H1 (cell line): ENCODE measurements at places on chromosomes 3 and 15. TPM values are rescaled to one million over a fixed set of nuclear protein-coding genes. Genes with fewer than 3 reads are reported as not detected.

DNA sequence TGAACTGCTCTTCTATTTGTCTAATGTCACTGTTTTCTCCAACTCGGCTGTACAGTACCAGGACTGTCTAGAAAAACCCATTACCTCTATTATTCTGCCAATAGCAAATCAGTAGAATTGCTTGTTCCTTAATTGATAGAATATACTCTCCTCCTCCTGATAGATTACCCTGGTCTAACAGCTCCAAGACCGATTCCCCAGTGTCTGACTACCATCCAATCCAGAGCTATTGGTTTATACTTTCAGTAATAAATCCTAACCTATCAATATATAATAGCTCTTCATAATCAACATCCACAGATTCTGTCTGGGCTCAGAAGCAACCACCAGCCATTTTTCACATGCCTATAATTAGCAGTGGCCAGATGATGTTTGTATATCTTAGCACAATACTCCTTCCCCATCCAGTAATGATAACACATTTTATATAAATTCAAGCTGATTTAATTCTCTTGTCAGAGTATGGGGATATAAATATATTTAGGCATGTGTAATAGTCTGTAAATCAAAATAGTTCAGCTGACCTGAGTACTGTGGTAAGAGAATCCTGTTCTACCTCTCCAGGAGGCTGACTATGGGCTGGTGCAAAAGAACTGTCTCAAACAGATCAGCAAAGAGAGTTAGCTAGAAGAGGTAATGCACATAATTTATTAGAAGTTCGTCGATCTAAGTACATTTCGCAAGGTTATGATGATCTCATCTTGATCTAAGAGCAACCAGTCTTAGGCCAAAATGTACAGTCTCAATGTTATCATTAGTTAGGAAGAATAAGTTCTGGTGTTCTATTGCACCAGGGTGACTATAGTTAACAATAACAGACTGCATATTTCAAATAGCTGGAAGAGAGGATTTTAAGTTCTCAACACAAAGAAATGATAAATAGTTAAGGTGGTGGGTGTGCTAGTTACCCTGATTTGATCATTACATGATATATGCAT lies 193.4 kb downstream of the SHOX2 start:
- DNase-seq, result no peak

Gene SLCO2A1
- total RNA-seq, result 1.1 TPM in 2 replicates

DNA sequence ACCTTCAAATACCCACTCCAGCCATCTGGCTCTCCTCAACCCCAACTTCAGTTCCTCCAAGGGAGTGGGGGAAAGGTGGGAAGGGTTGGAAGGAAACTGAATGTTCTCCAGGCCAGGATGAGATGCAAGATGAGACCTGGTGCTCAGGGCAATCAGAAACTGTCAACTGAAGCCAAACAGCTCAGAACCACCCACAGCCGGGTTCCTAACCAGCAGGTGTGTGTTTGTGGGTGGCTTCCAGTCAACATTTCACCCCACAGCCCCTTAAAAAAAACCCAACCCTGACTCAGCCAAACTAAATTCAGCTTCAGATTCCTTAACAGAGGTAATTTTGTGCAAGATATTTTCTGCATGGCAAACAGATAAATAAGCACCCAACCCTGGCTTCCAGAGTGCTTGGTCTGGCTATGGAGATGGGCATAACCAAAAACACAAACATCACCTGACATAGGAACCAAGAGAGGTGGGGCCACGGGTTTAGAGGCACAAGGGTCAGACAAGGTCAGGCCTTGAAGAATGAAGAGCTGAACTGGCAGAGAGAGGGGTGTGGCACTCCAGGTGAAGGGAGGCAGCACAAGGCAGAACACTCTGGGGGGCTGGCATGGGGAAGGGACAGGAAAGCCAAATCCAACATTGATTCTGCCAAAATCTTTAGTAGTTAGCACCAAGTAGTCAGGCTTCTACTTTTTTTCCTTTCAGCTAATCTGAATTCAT lies 34.7 kb downstream of the ZNF445 start:
- DNase-seq, result no peak

- DNase-seq, result no peak
These were observed 425.2 kb downstream of the SQOR start for GRCh38 chr15:46059921-46060594.

DNA sequence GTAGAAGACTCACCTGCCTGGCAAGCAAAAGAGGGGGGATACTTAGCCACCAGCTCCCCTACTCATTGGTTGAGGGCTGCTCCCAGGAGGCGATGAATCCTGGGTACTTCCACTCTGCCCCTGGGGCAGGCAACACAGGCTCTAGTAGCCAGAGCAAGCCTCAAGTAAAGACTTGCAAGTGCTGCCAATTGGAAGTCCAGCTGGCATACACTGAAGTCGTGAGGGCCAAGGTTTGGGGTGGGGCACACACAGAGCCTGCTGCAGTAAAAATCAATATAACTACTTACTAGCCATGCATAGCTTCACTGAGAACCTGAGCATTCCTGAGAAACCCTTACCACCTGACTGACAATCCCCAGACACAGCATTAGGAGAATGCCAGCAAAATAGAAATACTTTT lies 123.0 kb upstream of the EIF1B start:
- no peak for DNase-seq

Gene GOLGA8H
- 0.71 and 1.4 TPM in 2 replicates for total RNA-seq

DNA sequence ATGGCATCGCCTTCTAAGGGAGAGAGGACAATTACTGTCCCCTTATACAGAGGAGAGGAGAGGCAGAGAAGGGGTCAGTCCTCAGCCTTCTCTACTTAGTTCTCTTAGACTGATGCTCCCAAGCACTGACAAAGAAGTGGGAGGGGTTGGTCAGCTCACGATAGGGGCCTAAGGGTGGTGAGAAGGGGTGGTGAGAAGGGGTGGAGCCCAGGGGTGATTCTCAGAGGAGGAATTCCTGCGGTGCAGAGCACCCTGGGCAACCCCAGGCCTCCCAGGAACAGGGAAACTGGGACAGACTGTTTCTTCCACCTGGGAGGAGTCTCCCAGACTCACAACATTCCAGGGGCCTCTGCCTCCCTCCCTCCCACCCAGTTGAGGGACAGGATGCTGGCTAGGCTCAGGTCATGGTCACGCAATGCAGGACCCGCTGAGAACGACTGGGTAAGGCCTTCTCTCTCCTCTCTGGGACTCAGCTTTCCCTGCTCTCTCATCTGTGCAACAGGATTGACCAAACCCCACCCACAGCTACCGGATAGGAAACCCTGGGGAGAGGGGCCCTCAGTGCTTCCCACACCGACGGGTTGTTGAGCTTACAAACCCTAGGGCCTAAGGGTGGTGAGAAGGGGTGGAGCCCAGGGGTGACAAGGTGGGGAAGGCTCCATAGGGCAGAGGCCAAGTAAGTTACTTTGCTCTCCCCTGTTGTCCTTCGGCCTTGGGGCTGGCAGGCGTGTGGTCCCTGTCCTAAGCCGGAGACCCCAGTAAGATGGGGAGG lies 1.5 kb downstream of the TPRA1 start:
- no peak for DNase-seq

Gene PRKCD
- 22.2 and 22.6 TPM in 2 replicates for total RNA-seq

DNA sequence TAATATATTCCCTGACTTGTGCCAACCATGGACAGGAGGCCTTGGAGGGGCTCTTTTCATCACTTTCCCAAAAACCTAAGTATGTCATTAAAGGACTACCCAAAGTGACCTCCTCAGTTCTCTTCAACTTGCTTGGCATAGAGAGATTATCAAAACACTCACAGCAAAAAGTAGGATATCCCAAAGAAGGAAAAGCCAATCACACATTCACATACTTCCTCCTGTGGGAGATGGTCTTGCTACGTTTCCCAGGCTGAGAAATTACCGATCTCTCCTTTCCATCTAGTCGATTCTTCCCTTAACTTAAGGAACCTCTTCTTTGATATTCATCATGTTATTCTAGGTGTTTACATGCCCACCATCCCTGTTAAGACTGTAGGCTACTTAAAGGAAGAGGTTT lies 9.1 kb downstream of the DPPA4 start:
- no peak for DNase-seq

DNA sequence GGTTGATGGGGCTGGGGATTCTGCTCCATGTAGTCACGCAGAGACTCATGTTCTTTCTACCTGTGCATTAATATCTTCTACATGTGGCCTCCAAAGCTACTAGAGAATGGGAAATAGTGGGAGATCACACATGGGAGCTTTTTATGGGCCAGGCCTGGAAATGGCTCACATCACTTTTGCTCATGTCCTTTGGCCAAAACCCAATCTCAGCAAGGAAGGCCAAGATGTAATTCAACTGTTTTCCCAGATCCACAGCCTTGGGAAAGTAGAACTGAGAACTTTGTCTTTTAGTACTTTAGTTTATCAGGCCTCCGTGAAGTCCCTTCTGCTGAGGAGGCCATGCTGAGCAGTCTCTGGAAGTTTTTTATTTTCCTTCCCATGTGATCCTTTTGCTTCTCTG lies 73.2 kb upstream of the SLC4A7 start:
- no peak for DNase-seq

DNA sequence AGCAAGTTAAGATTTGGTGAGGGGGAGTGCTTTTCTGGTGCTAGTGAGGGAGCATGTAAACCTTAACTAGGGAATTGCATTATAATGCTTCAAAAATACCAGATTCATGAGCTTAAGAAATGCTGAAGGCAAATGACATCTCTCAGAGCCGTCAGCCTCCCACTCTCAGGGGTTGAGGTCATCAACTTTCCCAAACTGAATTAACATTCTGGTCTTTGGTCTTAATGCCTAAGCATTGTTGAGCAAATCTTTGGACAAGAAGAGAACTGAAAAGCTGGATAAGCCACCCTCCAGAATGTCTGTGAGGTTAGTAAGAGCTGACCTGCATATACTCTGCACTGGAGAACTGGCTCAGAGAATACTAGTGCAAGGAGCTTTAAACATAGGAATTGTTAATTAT lies 124.9 kb upstream of the GAP43 start:
- DNase-seq, result no peak

DNA sequence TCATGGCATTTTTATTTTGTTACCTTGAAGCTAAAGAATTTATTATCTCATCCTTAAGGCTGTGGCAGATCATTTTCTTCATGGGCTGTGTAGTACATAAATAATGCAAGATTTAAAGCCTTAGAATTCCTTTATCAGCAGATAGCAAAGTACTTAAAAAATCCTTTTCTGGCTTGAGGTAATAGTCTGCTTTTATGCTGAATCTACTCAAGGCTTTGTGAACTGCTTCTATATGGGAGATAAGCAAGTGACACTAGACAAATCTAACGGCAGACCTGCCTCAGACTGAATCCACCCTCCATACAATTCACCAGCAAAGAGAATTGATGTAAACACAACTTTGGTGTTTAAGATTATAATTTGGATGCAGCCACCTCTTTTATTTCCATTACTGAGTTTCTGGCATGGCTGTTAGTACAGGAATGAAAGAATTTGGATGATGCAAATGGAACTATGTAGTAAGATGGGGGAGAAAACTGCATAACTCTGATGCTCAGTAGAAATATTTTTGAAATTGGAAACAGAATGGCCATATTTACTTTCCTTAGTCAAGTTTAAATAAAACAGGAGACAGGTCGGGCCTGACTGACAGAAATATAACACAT lies 1121.5 kb downstream of the NAALADL2 start:
- no peak for DNase-seq

DNA sequence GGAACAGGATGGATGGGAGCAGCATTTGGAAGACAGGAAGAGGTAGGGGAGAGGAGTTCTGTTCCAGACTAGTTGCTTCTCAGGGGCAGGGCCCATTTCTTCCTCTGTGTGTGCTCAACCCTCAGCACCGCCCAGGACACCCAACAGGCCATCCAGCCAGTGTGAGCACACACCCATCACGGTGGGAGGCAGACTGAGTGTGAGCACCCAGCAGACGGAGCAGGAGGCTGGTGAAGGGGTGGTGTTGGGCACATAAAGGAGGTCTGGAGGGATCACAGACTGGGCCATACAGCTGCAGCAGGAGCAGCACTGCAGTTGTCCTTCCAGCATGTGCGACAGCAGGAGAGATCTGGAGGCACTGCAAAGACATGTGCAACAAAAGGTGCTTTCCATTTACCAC lies 88.4 kb upstream of the PLXNA1 start:
- DNase-seq, result no peak

DNA sequence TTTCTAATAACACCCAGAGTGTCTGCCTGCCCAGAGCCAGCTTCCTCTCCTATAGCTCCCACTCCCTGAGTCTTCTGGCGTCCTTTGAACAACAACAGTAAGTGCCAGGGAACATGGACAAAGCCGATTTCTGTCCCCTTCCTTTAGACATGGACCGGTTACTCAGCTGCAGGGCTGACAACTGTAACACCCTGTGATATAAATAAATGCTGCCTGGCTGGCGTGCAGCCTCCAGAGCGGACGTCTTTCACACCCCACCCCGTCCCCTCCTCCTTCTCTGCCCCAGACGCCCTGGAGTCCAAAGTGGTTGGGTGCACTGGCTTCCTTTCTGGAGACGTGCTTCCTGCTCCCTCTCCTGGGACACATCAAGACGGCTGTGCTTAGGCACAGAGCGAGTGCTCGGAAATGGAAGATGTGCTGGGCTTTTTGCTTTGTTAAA lies 281.9 kb upstream of the LRRFIP2 start:
- DNase-seq, result no peak

GRCh38 chr3:143640774-143641173 lies 207.5 kb downstream of the SLC9A9 start:
- DNase-seq, result no peak

DNA sequence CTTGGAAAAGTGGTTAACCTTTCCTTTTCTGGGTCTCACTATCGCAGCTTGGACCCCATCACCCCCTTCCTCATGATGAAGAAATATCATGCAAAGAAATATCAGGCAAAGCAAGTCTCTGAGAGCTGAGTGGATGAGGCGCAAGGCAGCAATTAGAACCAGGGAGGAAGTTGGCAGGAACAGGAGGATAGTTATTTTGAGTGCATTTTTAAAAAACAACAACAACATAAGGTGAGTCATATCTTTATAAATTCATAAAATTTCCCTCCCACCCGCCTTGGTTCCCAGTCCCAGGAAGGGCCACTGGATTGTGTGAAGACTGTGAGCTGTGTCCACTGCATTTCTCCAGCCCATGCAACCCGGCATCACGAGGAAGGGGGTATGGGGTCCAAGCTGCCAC lies 316.9 kb upstream of the TLE3 start:
- no peak for DNase-seq

Gene CILP
- total RNA-seq, result not detected in 2 replicates
